ENCODE measurements at places on chromosomes 6 and 20.

- peak; percentile 72 for DNase-seq
These were observed 936 bp upstream of the TMX4 start for GRCh38 chr20:8020314-8021079.

DNA sequence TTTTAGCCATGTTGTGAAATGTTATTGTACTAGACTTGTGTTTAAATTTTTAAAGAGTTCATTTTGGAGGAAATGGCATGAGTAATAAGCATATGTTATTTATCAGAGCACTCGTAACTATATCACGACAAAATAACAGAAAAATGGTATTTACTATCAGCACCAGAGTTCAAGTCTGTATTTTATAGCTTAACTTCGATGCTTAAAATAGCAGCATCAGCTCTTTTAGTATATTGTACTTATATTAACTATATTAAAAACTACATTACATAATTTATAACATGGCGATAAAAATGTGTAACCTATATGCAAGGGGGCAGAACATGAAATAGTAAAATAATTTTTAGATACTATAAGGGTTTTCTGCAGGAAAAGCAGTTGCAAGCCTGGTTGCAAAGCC, 52.9 kb downstream of the ABRACL start:
- DNase-seq: no peak

DNA sequence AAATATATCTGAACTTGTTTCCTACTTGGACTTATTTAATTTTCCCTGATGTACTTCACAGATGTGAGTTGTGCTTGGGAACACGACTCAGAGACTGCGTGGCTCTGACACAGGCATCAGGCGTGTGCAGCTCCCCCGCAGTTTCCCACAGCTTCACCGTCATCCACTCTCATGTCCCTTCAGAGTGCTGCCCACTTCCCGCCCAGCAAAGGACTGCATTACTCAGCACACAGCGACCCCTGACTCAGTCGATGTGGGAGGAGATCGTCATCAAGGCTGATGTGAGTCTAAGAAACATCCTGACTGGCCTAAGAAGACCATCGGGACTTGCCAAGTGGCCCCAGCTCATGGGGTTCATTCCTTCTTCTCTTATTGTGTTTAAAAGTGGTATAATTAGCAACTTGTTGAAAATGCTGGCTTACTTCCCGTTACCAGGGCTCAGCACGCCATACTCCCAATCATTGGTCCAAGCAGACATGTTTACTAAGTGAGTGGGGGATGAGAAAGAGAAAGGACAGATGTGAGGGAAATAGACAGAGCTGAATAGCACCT, 539.4 kb upstream of the JARID2 start:
- DNase-seq: peak; percentile 35

DNA sequence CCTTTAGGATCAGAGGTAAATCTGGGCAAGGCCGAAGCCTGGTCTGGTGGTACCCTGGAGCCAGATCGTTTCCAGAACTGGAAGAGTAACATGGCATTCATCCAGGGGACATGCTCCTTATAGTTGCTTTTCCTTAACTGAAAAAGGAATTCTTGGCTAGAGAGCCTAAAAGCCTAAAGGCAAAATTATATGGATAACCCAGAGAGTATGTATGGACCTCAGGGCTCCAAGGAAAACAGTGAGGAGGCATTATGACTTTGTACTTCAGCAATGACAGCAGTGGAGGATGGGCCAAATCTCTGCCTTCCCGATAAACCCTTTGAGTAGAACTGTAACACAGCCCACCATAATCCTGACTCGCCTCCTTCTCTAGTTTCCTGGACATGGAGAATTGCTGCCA, 29.3 kb downstream of the ARHGAP18 start:
- DNase-seq: no peak

GRCh38 chr6:119672725-119673124, 323.2 kb upstream of the MAN1A1 start:
- DNase-seq: no peak

DNA sequence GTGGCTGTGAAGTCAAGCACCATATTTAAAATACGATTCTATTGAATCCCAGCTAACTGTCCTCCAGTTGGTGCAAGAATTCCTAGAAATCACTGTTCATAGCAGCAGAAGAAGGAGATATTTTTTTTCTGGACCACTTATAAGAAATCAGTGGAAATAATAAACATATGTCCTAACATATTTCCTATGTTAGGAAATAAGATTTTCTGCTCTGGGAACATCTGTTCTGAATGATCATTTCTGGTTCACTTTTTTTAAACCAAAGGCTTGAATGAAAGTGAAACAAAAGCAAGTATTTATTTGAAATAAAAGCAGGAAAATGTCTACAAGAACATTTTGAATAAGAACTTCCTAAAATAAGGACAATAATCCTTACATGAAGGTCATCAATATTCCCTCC, 138.9 kb upstream of the RALGAPA2 start:
- DNase-seq: no peak

DNA sequence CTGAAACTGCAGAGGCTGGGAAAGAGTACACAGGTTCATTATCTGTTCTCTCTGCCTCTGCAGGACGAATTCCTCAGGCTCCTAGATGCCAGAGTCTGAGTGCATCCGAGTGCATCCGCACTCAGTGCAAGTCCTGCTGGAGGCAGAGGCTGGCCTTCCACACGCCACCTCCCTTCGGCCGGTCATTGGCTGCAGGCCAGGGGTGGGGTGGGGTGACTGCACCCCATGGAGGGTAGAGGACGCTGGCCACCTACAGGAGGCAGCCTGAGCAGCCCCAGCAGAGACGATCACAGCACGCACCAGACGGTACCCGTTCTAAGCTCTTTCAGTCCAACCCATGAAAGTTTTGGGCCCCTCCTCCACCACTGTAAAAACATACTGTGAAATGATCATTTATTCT, 11.7 kb downstream of the SFT2D1 start:
- DNase-seq: no peak

GRCh38 chr6:150186129-150186898, 43.5 kb downstream of the PPP1R14C start:
- no peak for DNase-seq

DNA sequence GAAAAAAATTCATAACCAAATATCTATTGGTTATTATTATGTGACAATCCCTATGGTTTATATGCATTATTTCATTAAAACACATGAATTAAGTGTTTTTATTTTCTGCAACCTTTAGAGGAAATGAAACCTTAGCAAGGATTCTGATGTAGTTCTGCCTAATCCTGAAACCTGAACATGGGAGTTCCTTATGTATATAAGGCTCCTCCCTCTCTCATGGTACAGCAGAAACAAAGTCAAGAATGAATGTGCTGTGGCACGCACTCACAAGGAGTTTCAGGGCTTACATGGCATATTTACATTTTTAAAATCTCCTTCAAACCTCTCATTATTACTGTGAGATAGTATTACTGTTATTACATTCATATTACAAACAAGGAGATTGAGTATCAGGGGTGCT, 426.4 kb upstream of the CITED2 start:
- DNase-seq: no peak

DNA sequence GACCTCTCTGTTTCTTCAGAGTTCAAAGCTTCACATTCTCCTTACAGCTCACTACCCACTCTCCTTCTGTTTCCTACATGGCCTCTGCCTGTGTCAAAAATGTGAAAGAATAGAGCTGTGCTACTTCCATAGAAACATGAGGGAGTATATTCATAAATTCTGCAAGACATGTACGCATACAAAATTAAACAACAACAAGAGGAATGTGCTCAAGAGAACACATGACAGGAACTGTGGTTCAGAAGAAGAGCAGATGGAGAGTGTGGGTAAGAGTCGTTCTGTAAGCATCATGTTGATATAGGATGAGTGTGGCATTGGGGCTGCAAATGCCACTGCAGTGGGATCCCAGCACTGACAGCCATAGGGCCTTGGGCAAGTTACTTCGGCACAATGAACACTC, 266.6 kb upstream of the SASH1 start:
- DNase-seq: no peak

- no peak for DNase-seq
These were observed 422.9 kb downstream of the GJA1 start for GRCh38 chr6:121858310-121858709.

- no peak for DNase-seq
These were observed 1.6 kb upstream of the HEY2 start for GRCh38 chr6:125747589-125748405.

GRCh38 chr6:163291622-163292021, 122.9 kb upstream of the QKI start:
- no peak for DNase-seq

DNA sequence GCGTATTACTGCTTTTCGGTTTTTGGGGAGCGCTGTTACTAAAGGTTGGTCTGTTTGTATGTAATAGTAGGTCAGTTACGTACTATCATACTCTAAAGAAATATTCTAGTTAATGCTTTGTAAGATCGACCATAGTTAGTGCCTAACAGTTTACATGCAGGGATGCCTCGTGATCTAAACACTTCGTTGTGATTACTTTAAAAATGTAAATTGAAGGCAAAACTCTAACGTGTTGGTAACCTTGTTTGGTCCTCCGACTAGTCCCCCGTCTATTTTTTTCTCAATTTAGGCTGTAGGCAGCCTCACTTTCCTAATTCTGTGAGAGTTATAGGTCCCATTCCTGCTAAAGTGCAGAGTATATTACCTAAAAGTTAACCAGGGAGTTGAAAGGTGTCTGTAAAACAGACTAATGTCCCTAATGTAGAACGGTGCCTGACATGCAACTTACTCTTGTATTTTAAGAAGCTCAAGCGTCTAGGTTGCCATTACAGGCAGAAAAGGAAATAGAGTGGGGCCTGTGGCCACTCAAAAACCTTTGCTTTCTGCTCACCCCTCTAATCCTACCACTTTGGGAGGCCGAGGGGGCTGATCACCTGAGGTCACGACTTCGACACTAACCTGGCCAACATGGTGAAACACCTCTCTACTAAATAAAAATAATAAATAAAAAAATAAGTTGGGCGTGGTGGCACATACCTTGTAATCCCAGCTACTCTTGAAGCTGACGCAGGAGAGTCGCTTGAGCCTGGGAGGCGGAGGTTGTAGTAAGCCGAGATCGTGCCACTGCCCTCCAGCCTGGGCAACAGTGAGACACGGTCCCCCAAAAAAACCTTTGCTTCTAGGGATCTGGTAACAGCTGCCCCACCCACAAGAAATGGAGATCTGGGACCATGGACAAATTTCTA, 37.8 kb downstream of the HFE start:
- no peak for DNase-seq

GRCh38 chr6:5670811-5671561, 335.7 kb downstream of the NRN1 start:
- DNase-seq: no peak

DNA sequence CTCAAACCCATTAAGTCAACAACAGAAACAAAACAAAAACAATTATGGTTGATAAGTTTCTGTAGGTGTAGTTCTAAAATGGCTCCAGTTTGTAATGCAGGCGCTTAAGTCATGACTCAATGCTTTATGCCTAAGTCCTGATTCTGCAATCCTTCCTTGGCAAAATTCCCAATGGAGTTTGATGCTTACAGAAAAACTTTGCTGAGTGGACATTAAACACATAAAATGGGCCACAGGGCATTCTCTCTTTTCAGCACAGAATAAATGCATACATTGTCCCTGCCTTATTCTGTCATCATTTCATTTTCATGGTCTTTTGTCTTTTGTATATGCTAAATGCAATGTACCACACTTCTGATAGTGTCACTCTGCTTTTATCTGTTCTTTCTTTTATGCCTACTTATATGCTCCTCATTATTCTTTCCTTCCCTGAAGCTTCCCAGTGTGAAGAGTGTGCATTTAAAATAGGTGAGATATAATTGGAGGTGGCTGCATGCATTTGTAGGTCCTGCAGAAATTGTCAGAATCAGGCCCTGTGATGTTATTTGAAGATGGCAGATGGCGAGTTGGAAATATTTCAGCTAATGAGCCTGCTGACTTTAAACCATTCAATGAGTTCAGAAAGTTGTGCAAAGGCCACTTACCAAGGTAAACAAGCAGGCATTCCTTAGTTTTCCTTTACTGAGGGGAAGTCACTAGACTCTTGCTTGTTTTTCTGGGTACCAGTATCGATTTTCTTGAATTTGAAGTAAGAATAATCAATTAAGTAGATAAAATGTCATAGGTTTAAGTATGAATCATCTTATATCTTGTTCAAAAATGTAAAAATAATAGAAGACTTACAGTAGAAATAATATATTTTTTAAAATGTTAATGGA, 313.1 kb downstream of the TRDN start:
- no peak for DNase-seq

DNA sequence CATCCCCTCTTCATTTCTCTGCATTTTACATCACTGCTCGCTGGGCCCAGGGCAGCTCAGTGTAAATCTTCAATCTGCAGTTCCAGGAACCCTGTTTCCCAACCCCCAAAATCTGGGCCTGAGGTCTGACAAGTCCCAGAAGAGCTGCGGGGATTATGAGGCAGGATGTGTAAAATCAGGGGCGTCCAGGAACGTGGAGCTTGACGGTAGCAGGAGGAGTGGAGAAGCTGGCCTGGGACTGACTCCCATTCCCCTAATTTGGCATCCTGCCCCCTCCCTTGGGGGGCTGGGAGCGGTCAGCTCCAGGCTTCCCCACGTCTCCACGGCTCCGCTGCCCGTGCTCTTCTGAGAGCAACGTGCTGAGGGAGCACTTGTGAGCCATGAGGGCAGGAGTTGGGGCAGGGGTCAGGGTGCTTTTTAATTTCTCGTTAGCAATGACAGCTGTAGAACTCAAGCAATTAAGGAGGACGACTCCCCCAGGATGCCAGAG, 23.4 kb upstream of the VEGFA start:
- DNase-seq: no peak

- no peak for DNase-seq
These were observed 8.8 kb downstream of the NR2E1 start for GRCh38 chr6:108174371-108175175.

DNA sequence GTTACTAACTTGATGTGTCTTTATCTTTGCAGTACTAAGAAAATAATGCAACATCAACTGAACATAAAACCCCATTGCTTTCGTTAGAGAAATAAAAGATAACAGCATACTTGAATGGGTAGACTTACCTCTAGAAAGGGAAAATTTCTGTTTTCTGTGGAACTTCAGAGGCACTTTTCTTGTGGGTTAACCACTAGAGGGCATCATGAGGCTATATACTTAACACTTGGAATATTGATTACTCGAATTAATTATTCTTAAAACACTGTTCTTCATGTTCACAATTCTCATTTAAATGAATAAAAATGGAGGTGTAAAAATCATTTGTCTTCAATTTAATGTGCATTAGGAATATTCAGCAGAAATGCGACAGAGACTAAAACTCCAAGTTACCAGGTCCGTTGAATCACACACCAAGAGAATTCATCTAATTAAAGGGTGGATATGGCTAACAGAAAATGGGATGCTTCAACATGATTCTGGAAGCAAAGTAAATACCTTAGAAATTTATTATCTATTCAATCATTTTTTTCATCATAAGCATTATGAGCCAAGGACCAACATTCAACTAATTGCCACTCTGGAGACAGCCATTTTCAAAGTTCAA, 330.8 kb upstream of the PREP start:
- no peak for DNase-seq

GRCh38 chr6:147077251-147077650, 127.0 kb upstream of the STXBP5 start:
- DNase-seq: no peak

GRCh38 chr6:14212632-14213031, 95.1 kb downstream of the CD83 start:
- no peak for DNase-seq

Measured in CD4-positive, alpha-beta T cell (primary cell).